Left ventricle myocardium inferior (tissue), 1 donor: ENCODE measurements at places on chromosomes 1 and 21. TPM values are rescaled to one million over a fixed set of nuclear protein-coding genes. Genes with fewer than 3 reads are reported as not detected.

MRAP gene
- total RNA-seq = not detected

OR6K3 gene
- total RNA-seq = not detected

CACNA1E gene
- 0.88 TPM for total RNA-seq

PTPRC gene
- 7.5 TPM for total RNA-seq

IL12RB2 gene
- 0.33 TPM for total RNA-seq

OR2T2 gene
- total RNA-seq = not detected

RPS6KA1 gene
- 4.9 TPM for total RNA-seq

CYP2J2 gene
- total RNA-seq = 91.7 TPM

BRINP2 gene
- 0.66 TPM for total RNA-seq

NDC1 gene
- total RNA-seq = 5.7 TPM

SEMA4A gene
- 1.0 TPM for total RNA-seq

VWA5B1 gene
- 0.16 TPM for total RNA-seq

ANP32E gene
- 29.3 TPM for total RNA-seq

CBS gene
- 10.3 TPM for total RNA-seq
